RCC 7860 (cell line): ENCODE measurements at places on chromosomes 2 and 18.

DNA sequence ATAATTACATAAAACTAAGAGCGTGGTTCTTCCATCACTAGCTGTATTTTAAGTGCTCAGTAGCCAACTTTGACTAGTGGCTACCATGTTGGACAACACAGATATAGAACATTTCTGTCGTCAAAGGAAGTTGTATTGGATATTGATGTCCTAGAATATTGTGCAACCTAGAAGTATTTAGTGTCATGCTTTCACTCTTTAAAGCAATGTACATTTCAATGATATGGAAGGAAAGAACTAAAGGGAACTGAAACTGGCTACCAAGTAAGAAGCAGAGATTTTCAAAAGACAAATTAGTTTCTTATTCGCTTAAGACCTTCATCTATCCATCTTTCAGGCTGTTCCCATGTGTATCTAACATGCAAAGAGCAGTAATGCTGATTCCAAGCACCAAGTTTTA, 85.4 kb upstream of the EML6 start:
- DNase-seq = no peak

DNA sequence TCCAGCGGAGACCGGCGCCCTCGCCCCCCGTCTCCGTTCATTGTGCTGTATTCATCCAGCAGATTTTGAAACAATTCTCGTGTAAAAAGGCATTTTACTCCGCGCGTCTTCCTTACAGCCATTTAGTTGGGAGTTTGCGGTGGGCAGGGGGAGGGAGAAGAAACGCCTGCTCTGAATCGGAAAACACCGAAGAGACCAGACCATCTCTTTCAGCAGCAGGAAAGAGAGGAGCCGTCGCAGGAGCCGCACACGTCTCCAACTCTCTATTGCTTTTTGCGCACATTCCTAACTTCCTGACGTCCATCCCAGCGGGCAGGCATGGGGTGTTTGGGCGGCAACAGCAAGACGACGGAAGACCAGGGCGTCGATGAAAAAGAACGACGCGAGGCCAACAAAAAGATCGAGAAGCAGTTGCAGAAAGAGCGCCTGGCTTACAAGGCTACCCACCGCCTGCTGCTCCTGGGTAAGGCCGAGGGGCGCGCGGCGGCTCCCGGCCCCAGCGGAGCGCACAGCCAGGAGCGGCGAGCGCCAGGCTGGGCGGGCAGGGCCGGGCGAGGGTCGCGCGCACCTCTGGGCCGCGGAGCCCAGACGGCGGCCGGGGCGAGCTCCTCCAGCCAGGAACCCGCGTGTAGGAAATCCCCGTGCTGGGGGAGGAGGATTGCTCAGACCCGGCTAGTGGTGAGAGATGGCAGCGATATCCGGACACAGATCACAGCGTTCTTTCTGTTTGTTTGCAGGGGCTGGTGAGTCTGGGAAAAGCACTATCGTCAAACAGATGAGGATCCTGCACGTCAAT, 63.2 kb downstream of the GNAL start:
- no peak for DNase-seq

DNA sequence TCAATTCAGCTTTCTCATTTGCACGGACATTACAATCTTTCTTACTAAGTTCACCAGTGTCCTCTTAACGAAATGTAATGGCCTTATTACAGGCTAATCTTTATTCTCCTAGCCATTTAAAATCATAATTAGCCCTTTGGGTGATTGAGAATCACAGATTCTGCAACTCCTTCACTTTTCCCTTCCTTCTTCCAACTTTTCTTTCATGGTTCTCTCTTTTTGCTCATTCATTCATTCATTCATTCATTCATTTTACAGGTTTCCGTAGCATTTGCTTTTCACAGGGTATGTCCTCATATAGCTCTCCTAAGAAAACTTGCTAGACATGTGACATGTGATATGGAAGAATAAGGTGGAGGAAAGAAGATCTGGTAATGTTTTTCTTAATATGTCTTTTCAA, 16.0 kb downstream of the TBR1 start:
- DNase-seq = no peak

- no peak for DNase-seq
Measured at GRCh38 chr18:50356036-50356945, 18.6 kb upstream of the SKA1 start.

GRCh38 chr2:158499383-158499782, 42.6 kb downstream of the PKP4 start:
- DNase-seq = no peak

DNA sequence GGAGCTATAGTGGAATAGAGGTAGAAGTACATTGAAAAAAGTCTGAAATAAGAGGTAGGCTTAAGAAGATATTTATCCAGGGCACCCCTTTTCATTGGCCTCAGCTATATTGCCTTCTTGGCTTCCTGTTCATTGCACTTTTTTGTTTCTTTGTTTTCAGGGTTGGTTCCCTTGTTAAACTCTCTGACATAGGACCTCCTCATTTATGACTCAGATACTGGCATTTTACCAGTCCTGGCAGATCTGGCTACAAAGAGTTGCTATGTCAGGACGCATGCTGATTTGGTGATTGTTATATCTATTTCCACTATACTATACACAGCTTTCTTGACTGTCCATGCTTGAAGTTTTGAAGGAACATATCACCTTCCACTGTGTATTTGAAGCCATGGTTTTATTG, 60.0 kb downstream of the GCA start:
- DNase-seq = no peak

DNA sequence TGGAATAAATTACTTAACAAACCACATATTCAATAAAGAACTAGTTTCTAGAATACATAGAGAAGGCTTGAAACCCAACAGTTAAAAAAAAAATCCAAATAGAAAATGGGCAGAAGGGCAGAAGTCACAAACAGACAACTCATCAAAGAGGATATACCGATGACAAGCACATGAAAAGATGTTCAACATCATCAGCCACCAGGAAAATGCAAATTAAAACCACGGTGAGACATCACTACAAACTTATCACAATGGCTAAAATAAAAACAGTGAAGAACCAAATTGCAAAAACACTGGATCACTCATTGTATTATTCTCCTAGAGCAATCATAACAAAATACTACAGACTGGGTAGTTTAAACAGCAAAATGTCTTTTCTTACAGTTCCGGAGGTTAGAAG, 14.5 kb downstream of the SESTD1 start:
- no peak for DNase-seq

GRCh38 chr2:235218486-235218907, 266.7 kb downstream of the SH3BP4 start:
- DNase-seq = no peak

GRCh38 chr2:160432633-160433032, 61.0 kb downstream of the RBMS1 start:
- DNase-seq = peak; percentile 94

GRCh38 chr18:9366126-9366714, 31.6 kb downstream of the TWSG1 start:
- peak; percentile 4 for DNase-seq

- no peak for DNase-seq
Measured at GRCh38 chr2:239295377-239296019, 105.3 kb downstream of the HDAC4 start.

DNA sequence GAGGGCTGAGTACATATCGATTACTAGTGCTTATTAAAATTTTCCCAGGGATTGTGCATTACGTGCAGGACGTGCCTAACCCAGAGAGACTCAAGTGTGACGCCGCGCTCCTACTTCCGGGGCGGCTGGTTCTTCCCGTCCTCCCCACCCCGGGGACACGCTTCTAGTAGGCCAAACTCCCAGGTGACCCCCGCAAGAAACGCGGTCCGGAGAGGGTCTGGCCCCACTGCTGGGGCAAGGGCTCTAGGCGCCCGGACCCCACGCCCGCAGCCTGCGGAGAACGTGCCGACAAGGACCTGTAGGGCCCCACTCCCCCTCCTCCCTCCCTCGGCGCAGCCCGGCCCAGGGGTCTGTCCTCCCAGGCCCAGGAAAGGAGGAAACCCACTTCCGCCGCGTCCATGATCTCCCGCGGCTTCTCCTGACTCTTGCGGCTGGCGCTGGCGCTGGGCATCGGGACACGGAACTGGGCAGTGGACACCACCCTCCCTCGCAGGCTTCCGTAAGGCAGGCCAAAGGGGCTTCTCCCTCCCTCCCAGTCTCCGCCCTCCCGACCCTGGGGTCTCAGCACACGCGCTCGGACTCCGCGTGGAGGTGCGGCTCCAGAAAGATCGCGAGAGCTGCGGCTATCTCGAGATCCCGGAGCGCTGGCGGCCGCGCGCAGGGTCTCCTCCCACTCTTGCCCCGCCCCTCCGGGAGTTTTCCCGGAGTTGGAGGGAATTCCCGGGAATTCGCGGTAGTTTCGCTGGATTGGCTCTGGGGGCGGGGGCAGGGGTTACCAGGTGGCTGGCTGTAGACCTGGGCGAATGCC, at the start of gene DARS1:
Gene DARS1 (minus strand): TSS at position 609 of the 808 bp plus-strand sequence. CDS start 158 bp downstream, at position 451.
- DNase-seq = peak; percentile 84

GRCh38 chr2:6958616-6959235, 41.5 kb downstream of the RNF144A start:
- no peak for DNase-seq

GRCh38 chr2:197200051-197200761, 110.4 kb downstream of the ANKRD44 start:
- no peak for DNase-seq

DNA sequence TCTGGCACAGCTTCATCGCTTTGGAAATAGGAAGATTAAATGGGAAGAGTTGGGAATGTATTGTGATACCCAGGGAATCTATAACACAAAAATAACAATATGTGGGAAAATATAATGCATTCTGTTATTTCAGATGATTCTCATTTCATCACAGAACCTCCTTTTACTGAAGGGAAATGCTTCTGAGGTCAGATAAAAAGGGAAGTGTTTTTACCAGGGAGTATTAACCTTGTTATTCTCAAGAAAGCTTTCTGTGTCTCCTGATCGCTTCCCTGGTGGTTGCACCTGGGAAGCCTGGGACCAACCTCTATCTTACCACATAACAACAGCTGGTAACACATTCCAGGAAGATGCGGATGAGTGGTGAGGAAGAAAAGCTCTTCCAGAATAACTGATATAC, 47.2 kb downstream of the SCG2 start:
- DNase-seq = no peak

- no peak for DNase-seq
Measured at GRCh38 chr2:29783666-29784065, 137.7 kb downstream of the ALK start.

- no peak for DNase-seq
Measured at GRCh38 chr2:238790833-238791230, 57.1 kb upstream of the TWIST2 start.

- DNase-seq = no peak
Measured at GRCh38 chr2:953408-953807, 2.8 kb downstream of the SNTG2 start.

- no peak for DNase-seq
Measured at GRCh38 chr2:120607506-120607905, 128.2 kb upstream of the GLI2 start.

DNA sequence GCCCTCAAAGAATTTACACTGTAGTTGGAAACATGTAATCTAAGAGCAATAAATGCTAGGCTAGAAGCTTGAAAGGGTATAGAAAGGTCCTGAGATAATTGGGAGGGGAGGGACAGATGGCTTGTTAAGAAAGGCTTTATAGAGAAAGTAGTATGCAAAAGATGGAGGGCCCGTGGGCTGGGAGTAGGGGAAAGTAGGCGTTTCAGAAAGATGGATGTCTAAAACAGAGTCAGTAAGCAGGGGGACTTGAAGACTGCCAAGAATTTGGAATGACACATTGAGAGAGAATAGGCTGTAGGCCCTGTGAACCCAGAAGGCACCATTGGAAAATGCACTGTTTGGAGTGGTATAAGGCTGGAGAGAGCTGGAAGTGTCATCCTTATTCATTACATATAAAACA, 822 bp downstream of the PSMG2 start:
- DNase-seq = no peak

GRCh38 chr2:183292028-183292427, 167.8 kb downstream of the NUP35 start:
- no peak for DNase-seq

- no peak for DNase-seq
Measured at GRCh38 chr2:239531456-239532241, 130.8 kb upstream of the HDAC4 start.

DNA sequence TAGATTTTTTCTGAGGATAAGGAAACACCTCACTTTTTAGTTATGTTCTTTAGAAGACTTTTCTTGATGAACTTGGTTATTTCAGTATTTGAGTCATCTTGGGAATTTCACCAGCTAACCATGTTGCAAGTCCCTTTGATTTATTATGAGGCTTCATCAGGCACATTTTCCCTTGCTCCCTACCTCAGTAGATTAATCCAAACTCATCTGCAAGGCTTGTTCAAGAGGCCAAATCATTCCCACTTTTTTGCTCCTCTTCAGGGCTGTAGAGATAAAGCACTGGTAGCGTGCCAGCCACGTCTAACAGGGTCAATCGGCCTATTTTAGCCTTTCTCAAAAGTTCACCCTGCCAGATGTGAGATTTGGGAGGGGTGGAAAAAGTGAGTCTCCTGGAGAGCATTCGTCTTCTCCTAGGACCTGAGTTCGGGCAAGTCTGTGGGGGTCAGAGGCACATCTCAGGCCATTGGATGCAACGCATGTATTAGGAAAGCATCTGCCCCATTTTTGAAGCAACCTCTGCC, 120.3 kb downstream of the RDH14 start:
- no peak for DNase-seq

- DNase-seq = no peak
Measured at GRCh38 chr18:8264861-8265411, 344.3 kb upstream of the RAB12 start.

DNA sequence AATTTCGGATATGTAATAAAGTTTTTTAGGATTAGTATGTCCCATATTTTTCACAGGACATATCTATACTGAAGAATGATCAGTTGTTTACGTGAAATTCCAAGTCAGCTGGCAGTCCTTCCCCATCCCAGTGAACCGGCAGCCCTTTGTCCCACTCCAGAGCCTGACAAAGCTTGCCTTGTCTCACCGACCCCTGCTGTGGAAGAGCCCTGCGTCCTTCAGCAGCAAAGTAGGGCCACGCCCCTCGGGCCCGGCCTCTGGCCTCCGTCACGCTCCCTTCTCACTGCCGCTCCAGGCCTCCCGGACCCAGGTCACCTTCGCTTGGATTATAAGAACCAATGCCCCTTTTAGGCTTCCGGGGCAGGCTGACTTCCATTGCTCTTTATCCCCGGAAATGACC, 89.8 kb upstream of the TGIF1 start:
- no peak for DNase-seq

- DNase-seq = no peak
Measured at GRCh38 chr2:130728007-130728454, 839 bp upstream of the GPR148 start.

- DNase-seq = no peak
Measured at GRCh38 chr2:140392824-140393223, 1612.6 kb upstream of the NXPH2 start.

DNA sequence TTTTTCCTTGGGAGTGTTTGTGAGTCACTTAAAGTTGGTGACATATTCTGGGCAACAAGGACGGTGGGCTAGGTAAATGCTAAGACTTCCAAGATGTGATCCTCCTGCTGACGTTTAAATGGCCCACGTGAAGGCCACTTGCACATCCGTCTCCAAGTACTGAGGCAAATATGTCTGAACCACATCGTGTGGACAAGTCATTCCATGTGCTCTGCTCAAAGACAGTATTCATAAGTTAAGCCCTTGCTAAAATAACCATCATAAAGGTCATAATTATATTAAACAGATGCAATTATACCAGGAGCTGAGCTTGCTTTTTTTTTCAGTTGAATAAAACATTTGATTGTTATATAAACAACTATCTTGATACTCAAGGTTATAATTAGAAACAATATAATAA, 44.8 kb downstream of the SPP2 start:
- no peak for DNase-seq
